ENCODE measurements at places on chromosomes 7 and 10.
A peak's percentile ranks its signal among the peaks of the same experiment; 100 is the strongest.

- DNase-seq = peak; percentile 54
These were observed 372 bp upstream of the TMEM130 start for GRCh38 chr7:98870121-98870651.

GRCh38 chr10:45819552-45819951 is 27.7 kb downstream of the AGAP4 start:
- DNase-seq = no peak

DNA sequence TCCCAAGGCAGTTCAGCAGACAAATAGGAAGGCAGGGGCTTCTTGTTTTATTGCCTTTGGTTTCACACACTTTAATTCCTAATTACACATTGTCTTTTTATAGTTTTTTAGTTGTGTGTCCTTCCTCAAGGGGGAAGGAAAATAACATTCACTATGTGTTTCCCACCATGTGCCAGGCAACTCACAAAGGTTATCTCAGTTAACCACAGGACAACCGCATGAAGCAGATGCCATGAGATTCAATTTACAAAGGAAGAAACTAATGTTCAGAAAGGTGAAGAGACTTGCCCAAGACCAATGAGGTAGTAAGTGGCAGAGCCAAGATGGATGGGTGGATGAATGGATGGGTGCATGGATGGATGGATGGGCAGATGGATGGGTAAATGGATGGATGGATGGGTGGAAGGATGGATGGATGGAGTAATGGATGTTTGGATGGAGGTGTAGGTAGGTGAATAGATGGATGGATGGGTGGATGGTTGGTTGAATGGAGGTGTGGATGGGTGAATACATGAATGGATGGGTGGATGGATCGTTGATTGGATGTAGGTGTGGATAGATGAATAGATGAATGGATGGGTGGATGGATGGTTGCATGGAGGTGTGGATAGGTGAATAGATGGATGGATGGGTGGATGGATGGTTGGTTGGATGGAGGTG is 77.9 kb downstream of the ARHGAP22 start:
- no peak for DNase-seq

DNA sequence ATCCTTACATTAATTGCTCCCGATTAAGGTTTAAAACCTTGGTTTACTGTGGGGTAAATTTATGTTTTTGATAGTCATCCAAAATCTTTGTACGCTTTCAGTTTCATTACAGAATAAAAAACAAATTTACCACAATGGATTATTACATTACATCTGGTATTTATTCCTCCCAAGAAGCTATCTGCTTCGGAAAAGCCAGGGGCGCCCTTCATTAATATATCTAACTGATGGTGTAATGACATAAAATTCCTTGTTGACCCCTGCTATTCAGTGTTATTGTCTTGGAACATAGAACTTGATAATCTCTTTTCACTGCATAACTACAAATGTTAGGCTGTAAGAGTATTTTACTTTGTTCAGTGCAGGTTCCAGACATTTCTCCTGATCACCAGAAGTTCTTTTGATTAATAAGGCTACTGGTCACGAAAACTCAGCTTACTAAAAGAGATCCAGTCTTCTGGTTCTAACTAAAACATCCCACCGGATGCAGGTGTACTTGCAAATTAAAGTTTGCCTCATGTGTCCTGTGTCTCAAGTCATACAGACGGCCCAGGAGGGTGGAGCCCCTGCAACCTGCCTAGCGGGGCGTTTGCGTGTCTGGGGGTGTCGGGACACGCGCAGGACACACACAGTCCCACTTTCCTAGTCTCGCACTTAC is 581 bp upstream of the GLCCI1 start:
- DNase-seq = no peak

DNA sequence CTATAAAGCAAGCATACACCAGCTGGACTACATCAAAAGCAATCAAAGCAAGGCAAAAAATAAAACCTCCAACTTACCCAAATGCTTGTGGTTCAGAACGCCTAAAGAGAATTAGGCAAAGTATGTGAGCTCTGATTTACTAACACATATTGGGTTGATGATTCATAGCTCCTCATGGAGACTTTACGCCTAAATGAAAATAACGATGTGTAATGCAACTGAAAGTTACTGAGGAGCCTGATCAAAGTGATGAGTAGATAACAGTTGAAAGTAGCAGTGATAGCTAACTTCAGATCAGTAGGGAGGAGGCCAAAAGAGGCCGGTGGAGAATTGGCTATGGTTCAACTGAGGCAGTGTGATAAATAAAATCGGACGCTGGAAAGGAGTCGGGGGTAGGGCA is 85.0 kb downstream of the MPP7 start:
- no peak for DNase-seq

GRCh38 chr10:209357-209756 is 74.1 kb downstream of the ZMYND11 start:
- no peak for DNase-seq

- DNase-seq = no peak
These were observed 52.5 kb upstream of the GRB10 start for GRCh38 chr7:50835156-50835555.

- no peak for DNase-seq
These were observed 78.7 kb downstream of the FEZF1 start for GRCh38 chr7:122225874-122226273.

- no peak for DNase-seq
These were observed 276.1 kb upstream of the NEBL start for GRCh38 chr10:21172930-21173801.

- DNase-seq = no peak
These were observed 121.6 kb downstream of the DYNC2I1 start for GRCh38 chr7:158977981-158978380.

- DNase-seq = no peak
These were observed 103.6 kb upstream of the C7orf33 start for GRCh38 chr7:148486937-148487336.

GRCh38 chr7:91311839-91312238 is 47.6 kb downstream of the FZD1 start:
- DNase-seq = no peak

DNA sequence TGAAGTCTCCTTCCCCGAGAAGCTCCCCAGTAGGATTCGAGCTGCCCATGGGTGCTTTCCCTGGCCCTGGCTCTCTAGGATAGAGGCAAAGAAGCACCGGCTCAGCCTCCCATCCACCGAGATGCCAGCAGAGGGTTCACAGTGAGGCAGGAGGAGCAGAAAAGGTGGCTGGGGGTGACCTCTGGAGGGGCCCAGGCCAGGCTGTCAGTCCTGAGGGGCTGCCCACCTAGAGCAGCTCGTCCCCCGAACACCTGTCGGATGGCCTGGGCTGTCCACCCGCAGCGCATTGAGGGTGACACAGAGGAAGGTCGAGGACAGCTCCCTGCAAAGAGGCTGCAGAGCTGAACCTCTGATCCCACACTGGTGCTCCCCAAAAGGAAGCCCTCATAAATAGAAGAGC is 167.2 kb upstream of the PPP2R2D start:
- DNase-seq = no peak

DNA sequence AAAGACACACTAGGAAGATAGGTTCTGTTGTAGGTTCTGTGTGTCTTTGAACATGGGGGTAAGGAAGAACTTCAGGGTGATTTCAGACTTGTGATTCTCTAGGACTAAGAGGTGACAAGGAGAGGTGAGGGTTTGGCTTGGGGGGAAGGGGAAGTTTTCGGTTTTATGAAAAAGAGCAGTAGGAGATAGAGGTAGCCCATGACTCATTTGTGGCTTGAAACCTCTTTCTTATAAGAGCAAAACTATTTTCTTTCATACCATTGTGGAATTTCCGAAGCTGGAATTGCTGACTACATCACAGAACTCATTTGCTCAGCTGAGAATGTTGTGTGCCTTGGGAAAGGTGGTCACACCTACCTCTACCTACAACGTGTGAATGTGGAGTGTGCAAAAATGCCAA is 39.6 kb upstream of the IKZF1 start:
- peak; percentile 42 for DNase-seq

GRCh38 chr10:80280071-80280800 is 9.2 kb downstream of the MAT1A start:
- no peak for DNase-seq

DNA sequence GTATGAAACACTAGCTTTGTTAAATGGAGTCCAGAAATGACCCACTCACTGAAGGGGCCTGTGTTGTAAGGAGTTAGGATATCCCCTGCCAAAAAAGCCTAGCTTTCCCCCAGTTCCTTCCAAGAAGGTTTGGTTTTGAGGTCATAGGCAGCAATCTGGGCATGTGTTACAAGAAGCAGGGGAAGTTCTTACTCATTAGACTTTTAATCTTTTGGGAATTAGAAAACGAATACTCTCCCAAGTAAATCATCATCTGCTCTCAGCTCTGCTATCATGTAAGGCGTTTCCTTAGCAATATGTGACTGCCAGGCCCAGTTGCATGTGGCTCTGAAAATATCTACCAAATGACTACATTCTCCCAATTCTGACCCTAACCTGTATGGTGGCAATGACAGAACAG is 3.7 kb downstream of the NOD1 start:
- DNase-seq = no peak

DNA sequence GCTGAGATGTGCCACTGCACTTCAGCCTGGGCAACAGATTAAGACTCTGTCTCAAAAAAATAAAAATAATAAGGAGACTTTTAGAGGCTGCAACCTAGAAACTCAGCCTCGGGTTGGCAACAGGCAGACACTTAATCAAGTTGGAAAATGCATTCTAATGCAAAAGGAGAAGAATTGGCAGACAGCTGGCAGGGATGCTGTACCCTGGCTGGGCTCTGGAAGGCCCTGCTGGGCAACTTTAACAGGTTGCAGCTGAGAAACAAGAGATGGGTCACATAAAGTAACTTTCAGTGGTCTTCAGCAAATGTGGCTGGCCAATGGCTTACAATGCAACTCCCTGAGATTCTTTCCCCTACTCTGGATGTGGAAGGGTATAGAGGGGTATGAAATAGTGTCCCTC is 1225.7 kb downstream of the TYW1 start:
- no peak for DNase-seq

DNA sequence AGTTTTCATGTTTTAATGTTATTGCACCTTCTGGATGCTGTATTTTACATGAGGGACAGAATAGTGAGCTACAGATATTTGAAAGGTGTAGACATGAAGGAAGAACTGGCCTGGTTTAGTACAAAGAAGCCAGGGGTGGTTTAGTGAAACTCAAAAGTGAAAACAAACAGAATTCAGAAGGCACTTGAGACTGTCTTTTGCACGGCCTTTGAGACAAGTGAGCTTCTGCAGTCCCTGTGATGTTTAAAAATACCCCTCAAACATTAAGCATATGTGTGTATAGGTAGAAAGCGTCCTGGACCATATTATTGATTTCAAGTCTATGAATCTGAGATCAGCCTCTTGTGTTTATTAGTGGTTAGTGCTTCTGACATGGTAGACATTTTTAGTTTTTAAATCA is 118.9 kb downstream of the CDK14 start:
- DNase-seq = no peak

- DNase-seq = no peak
These were observed 185.2 kb downstream of the PTPRN2 start for GRCh38 chr7:158402471-158402870.

DNA sequence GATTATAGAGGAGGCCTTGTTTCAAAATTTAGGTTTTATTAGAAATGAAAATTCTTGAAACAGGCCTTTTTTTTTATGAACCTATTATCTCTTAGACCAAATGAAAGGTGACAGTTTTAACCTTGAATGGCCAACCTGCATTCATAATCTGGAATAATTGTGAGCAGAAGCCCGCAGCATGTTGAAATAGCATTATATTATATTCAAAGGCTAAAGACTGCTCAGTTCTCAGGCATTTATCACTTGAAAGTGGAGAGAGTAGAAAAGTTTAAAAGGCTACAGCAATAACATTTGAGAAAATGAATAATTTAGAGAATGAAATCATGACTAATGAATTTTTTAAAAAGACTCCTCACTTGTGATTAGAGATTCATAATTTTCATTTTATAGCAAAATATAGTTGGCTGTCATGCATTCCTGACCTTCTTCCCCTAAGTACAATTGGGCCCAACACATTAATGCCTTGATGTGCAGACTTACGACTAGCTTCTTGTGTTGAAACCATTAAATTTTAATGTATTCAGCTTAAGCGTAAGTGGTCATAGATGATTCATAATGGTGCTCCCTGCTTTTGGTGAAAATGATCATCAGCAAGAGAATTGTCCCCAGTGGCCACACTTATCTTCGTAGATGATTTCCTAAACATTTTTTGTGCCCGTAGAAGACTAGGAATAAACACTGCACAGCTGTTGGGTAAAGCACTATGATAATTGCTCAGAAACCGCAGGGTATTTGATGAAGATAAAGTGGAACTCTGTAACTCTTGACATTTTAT is 346.6 kb upstream of the BMPER start:
- DNase-seq = no peak

DNA sequence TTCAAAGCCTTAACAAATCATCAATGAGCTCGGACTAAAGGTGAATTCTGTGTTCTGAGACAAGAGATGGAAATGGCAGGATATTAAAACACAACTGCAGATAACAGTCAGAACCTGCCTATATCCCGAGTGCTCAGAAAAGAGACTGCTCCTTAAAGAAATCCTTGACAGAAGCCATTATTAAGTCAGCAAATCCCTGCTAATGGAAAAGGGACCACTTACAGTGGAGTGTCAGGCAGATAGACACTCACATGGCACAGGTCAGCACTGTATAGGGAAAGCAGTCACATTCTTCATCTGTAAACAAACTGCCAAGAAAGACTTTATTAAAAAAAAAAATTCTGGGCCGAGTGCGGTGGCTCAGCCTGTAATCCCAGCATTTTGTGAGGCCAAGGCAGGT is 147.5 kb upstream of the LRRTM3 start:
- no peak for DNase-seq

DNA sequence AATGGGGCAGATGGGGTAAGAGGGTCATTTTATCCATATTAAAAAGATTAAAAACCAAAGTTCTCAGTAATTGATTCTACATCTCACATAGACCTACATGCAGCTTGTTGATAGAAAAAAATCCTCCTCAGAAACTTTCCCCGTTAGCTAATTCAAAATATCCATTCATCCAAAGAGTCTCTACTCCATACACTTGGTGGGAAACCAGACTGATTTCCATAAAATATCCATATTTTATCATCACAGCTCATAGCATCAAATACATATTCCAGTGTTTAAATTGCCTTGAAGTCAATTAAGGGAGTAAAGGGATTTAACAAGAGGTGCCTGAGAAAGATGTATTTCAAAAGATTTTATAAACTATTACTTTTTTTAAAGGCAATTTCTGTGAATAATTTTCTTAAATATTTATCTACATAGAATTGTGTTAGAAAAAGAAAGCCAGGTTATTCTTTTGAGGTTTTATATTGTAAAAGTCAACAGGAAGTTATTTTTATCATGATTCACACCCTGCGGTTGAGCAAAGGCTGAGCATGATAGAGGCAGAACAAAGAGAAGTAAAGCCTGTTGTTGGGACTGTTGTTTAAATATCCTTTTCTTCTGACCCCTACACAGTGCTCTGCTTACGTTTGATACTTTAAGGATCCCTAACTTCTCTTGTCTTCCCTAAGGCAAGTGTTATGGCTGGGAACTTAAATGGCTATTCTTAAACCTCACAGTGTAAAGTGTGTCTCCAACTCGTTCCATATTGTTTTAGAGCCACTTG is 266.7 kb downstream of the PRKG1 start:
- DNase-seq = no peak

DNA sequence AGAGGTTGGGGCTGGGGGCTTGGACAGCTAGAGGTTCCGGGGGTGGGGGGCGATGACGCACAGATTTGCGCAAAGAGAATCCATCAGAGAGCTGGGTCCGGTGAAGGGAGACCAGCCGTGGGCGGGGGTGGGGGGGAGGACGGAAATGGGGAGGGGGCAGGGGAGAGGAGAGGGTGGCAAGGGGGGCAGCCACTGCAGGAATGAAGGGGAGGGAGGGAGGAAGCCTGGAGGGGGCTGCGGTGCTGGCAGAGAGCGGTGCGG is 1.2 kb upstream of the VGF start:
- no peak for DNase-seq

- DNase-seq = no peak
These were observed 69.3 kb downstream of the ETV1 start for GRCh38 chr7:13920053-13920697.

- no peak for DNase-seq
These were observed 1.8 kb downstream of the COMMD3 start for GRCh38 chr10:22317771-22318565.
